H9 (cell line): ENCODE measurements at places on chromosomes 13 and 19.
A peak's percentile ranks its signal among the peaks of the same experiment; 100 is the strongest.

DNA sequence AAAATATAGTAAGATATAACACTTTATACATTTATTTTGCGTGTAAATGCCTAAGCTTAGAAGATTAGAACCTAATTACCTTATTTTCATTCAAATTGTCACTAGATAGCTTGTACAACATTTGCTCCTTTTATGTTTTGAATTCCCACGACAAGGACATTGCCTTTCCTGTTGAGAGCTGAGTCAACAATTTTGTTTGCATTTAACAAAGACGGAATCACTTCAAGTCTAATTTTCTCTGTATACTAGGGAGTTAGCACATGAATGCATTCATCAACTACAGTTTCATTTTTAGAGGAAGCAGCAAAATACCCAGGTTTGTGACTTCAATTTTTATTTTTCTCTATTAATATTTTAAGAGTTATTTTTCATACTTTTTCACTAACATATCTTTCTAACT, 48.7 kb upstream of the PCCA start:
- DNase-seq = no peak

- no peak for DNase-seq
Measured at GRCh38 chr13:22883262-22883840, 297.4 kb upstream of the SGCG start.

GRCh38 chr13:98532254-98532653, 44.7 kb downstream of the STK24 start:
- DNase-seq = no peak

GRCh38 chr13:75724752-75725517, 88.8 kb downstream of the LMO7 start:
- DNase-seq = no peak

DNA sequence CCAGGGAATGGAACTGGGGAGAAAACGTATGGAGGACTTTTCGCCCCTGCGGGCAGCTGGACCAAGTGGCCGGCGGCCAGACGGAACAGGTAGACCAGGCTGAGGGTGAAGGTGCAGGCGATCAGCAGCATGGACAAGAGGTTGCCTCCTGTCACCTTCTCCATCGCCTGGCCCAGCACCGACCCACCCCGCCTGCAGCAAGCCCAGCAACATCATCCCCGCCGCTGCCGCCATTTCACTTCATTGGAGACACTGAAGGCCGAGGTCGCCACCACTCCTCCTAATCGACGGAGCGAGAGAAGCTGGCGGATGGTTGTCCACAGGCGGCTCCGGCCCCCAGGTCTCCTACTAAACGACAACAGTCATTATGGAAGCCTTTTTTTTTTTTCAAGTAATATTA, 5.0 kb upstream of the SLC46A3 start:
- DNase-seq = no peak

DNA sequence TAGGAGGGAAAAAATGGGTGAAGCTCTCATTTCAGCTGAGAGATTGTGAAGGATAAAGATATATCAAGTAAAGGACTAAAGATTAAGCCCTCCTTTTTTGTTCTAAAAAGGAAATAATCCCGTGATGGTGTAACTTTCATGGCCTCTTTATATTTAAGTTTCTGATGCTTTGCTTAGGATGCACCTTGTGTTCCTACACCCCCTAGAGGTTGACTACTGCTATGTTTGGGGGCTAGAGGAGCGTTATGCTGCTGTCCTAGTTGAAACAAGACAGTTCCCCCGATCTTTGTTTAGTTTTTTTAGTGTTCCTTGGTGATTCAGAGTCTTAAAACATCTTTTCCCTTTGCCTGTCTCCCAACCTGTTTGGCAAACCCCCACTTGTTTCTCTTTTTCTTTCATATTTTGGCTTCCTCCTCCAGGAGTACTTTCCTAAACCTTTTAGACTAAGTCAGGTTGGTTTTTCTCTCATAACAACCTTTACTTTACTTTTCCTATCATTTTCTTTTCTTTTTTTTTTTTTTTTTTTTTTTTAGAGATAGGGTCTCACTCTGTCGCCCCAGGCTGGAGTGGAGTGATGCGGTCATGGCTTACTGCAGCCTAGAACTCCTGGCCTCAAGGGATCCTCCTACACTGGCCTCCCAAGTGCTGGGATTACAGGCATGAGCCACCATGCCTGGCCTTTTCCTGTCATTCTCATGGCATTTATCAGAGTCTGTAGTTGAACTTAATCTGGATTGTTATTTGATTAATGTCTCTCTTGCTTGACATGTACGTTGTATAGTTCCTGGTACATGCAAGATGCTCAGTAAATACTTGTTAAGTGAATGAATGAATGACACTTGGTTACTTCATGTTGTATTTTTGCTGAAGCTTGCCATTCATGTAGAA, 2.8 kb downstream of the UBA2 start:
- no peak for DNase-seq

DNA sequence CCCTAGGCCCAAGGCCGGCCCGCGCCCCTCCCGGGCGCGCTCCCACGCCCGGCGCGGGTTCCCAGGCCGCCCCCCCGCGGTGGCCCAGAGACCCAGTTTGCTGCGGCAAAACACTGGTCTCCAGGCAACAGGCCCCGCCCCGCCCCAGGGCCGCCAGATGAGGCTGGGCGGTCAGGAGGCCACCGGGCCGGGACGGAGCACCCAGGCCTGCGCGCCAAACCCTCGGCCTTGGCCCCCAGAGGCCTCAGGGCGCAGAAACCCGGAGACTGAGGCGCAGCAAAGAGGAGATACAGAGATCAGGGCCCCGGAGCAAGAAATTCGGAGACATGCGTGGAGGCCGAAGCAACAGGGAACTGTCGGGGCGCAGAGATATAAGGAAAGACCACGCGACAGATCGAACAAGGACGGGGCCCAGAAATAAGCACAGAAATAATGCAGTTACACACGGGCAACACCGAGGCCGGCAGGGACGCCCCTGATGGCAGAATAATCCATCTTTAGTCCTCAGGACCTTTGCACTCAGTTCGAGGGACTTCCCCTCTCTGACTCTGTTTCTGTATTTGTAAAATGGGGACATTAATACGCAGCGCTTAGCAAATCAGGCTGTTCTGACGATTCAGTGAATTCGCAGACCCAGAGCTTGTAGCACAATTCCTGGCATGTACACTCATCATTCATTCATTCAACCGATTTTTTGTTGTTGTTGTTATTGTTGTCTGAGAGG, 20.8 kb upstream of the ERCC1 start:
- DNase-seq = peak; percentile 95

DNA sequence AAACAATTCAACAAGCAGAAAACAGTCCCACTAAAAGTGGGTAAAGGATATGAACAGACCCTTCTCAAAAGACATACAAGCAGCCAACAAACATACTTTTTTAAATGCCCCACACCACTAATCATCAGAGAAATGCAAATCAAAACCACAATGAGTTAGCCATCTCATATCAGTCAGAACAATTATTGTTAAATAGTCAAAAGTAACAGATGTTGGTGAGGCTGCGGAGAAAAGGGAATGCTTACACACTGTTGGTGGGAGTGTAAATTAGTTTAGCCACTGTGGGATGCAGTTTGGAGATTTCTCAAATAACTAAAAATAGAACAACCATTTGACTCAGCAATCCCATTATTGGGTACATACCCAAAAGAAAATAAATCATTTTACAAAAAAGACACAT, 8.7 kb downstream of the ZNF529 start:
- no peak for DNase-seq

DNA sequence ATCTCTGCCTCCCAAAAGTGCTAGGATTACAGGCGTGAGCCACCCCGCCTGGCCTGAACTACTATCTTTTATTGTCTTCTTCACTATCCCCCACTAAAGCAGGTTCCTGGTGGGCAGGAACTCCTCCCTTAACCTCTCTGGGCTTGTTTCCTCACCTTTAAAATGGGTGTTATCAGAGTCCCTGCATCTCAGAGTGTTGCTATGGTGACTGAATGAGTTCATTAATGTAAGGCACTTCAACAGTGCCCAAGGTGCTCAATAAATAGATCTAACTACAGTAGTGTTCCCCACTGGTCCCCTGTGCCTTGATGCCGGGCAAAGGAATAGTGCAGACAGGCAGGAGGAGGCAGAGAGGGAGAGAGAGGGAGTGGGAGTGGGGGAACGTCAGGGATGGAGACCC, 20.5 kb downstream of the CCDC97 start:
- no peak for DNase-seq

- no peak for DNase-seq
Measured at GRCh38 chr19:14102756-14103155, 12.2 kb upstream of the SAMD1 start.

GRCh38 chr19:31730270-31730669, 381.0 kb upstream of the TSHZ3 start:
- DNase-seq = no peak

DNA sequence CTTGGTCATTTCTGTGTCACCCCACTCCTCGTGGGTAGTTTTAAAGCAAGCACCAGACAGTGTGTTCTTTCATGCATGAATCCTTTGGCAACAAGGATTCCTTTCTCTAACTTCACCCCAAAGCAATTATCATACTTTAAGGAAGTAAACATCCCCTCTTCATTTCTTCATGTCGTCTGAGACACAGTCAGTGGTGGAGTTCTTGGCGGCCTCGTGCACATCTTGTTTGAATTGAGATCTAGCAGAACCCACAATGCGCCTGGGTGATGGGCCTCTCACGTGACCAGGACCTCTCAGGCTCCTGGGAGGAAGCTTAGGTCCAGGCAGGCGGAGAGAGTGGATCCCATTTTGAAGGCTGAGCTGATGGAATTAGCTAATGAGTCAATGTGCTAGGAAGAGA, 2.6 kb downstream of the ACSBG2 start:
- no peak for DNase-seq

DNA sequence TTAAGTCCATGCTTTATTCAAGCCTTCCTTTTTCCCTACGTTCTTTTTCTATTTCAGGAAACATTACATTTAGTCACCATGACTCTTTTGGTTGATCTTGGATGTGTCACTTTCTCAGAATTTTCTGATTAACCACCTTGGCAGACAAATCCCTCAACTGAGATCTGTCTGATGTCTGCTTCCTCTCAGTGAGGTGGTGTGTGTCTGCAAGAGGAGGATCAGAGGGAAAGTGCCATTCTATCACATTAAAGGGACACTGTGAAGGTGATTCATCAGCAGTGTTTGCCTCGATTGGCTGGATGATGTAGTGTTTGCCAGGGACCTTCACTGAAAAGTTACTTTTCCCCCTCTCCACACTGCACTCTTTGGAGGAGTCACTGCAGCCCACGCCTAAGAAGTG, 3.0 kb upstream of the CCNP start:
- DNase-seq = no peak

GRCh38 chr13:107960301-107960700, 255.0 kb downstream of the LIG4 start:
- DNase-seq = no peak

- no peak for DNase-seq
Measured at GRCh38 chr13:20580257-20580656, 13.3 kb downstream of the IFT88 start.

GRCh38 chr13:82165396-82166174, 1716.7 kb downstream of the SLITRK1 start:
- no peak for DNase-seq

DNA sequence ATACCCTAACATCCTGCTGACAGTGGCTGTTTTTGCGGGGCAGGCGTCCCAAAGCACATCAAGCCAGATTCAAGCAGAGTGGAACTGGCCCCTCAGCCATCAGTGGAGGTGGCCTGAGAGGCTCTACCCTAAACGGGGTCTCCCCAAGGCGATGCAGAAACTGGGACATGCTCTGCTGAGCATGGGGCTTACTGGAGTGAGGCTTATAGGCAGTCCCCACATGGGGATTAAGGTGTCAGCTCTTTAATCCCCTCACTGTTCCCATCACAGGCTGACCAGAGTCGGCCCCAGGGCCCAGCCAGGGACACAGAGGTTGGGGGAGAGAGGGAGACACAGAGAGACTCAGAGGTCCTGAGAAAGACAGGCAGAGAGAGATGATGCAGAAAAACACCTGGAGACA, 17.0 kb downstream of the CYP2F1 start:
- no peak for DNase-seq

- no peak for DNase-seq
Measured at GRCh38 chr19:1172353-1173158, 1.5 kb downstream of the SBNO2 start.

GRCh38 chr19:1817553-1818179, 5.6 kb upstream of the ATP8B3 start:
- DNase-seq = no peak

DNA sequence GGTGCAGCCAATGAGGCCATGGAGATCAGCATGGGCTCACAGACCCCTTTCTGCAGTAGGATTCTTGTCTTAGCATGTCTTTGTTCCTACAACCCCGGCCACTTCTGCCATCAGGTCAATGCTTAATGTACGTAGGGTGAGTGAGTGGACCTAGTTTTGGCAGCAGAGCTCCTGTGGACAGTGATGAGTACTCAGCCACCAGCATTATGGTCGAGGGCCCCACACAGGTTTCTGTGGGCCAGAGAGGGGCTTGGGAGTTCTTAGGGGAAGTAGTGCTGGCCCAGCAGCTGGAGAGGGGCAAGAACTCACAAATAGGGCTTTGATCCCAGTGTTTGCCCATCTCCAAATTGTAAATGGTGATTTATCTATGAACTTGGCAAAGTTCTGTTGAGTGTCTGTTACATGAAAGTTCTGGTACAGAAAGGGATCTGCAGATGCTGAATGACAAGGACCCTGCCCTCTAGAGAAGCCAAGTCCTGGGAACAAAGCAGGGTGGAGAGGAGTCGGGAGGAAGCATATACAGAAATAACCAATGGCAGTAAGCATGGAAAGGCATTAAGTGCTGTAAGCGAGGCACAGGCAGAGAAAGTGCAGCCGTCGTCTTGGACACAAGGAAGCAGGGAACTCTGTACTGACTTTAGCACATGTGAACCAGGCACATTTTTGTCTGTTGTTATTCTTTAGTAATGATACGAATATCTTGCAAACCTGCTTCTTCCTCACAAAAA, 185.1 kb downstream of the MTUS2 start:
- DNase-seq = no peak

DNA sequence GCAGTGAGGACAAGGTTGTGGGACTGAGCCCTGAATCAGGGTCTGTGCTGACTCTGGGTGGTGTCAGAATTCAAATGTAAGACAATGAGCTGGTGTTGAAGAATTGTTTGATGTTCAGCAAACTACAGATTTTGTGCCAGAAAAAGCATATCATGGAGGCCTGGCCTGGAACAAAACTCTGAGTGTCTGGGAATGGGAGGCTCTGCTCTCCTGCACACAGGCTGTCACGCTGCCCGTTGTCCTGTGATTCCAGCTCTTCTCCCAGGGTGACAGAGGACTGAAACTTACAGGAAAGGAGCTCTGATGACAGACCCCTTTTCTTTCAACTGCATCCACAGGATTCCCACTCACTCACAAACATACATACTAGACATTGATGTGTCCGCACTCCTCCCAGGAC, 120.1 kb downstream of the ZNF486 start:
- DNase-seq = no peak

GRCh38 chr13:30712536-30713532, 22.5 kb upstream of the ALOX5AP start:
- no peak for DNase-seq

GRCh38 chr13:74623761-74624160, 489.6 kb upstream of the KLF12 start:
- no peak for DNase-seq

- DNase-seq = no peak
Measured at GRCh38 chr19:46825731-46826055, 25.0 kb downstream of the AP2S1 start.

DNA sequence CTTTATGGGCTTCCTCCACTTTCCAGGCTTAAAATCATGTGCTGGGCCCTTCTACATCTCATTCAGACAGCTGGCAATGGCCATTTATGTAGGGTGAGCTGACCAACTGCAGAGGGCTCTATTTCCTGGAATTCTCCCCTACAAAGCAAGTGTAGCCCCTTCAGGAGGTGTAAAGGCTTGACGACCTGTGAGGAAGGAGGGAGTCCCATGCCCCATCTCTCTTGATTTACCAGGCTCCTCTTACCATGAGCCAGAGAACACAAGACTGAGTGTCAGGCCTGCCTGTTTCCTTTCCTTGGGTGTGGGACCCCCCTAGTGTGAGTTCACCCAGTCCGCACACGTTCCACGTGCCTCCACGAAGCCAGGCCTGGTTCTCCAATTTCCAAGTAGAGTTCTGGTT, 16.6 kb downstream of the ZNF536 start:
- no peak for DNase-seq
